H4 (cell line): ENCODE measurements at places on chromosomes 16 and 17.

DNA sequence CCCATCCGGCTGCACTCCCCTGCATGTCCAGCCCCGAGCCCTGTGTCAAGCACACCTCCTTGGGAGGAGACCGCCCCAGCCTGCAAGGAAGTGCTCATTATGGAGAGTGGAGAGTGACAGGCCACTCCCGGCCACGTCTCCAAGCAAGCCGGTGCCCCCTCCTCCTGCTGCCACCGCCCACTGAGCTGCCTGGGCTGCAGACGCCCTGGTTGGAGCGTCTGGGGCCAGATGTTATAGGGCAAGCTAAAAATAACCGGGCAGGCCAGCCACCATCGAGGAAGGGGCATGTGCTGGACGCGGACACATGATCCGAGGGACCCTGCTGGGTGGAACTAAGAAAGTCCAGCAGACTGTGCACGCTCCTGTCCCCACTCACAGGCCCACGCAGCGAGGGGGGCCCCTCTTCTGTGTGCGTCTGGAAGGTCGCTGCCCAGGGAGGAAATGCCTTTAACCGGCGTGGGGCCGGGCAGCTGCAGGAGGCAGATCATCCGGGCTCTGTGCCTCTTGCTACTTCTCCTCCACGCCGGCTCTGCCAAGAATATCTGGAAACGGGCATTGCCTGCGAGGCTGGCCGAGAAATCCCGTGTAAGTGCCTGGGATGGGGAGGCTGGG is at the start of gene WFDC1:
TSS of gene WFDC1 (plus strand) at position 348 of the 612 bp plus-strand sequence. CDS start at position 442, 94 bp downstream.
- DNase-seq: no peak

DNA sequence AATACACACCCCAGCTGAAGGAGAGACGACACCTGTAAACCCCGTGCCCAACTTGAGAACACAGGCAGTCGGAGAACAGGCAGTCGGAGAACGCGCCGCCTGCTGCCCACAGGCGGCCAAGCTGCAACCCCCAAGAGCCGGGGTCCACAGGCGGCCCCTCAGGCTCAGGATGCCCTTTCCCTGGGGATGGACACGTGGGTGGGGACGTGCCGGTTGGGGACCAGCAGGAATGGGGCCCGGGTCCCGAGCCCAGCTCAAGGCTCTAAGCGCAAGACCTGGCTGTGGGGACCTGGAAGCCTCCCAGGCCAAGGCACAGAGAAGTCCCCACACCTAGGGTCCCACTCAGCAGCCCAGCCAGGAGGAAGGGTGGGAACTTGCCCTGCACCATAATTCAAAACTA is 79.5 kb upstream of the GNG13 start:
- no peak for DNase-seq

- DNase-seq: peak; percentile 99
Observed at GRCh38 chr17:50209472-50210239, 8.2 kb upstream of the COL1A1 start.

GRCh38 chr17:44333371-44333770 is 8.7 kb upstream of the SLC25A39 start:
- DNase-seq: no peak

DNA sequence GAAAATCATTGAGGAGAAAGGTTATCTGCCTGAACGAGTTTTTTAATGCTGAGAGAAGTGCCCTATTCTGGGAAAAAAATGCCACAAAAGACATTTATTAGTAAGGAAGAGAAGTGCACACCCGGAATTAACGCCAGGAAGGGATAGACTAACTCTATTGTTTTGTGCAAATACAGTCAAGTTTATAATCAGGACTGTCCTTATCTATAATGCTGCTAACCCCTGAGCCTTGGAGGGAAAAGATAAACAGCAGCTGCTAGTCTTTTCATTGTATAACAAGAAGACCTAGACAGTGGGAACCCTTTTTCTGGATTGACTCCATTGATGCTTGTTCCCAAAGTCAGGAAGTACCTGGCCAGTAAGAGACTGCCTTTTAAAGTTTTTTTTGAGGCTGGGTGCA is 26.5 kb downstream of the BCAS3 start:
- no peak for DNase-seq

DNA sequence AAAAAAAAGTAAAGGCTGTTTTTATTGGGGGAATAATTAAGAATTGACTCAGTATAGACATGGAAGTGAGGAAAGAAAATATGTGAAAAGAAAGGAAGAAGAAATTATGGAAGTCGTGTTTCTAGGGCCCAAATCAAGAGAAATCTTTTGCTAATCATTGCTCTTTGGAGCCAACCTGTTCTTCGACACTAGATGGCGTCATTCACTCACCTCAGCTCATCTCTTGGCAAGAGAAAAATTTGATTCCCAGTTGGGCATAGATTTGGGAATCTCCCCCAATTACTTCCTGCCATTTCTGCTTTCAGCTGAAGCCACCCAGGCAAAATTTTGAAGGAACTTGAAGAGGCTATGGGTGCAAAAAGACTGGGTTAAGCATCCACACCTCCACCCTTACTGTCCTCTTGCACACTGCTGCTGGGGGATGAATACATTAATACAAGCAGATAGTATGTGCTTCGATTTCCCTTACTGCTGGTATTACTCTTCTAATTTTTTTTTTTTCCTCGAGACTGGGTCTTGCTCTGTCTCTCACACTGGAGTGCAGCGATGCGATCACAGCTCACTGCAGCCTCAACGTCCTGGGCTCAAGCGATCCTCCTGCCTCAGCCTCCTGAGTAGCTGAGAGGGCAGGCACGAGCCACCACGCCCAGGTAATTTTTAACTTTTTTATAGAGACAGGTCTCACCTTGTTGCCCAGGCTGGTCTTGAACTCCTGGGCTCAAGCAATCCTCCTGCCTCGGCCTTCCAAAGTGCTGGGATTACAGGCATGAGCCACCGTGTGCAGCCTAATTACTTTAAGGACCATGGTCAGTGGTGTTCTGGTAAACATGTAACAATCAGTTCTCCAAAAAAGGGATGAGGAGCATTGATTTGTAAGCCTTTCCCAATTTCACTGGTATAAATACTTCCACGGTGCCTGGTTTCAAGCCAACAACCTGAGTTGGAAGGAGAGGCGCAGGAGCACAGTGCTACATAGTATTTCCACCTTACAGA is 13.5 kb downstream of the PSMD7 start:
- peak; percentile 54 for DNase-seq

DNA sequence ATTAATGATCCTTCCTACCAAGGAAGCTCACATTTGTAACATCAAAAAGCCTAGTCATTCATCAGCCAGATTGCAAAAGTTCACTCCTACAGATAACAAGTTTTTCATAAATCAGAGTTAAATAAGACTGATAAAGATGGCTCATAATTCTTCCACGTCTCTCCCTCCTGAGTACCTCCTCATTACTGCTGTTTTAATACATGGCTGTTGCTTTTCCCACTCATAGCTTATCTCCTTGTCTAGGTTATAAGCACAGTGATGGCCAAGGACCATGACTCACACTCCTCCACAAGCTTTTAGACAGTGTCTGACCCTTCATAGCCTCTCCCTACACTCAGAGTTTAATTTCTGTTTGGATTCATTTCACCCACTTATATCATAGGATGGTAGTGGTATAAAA is 100.9 kb upstream of the MON1B start:
- DNase-seq: peak; percentile 19

- DNase-seq: no peak
Observed at GRCh38 chr17:46964315-46965265, 14.5 kb downstream of the RPRML start.

DNA sequence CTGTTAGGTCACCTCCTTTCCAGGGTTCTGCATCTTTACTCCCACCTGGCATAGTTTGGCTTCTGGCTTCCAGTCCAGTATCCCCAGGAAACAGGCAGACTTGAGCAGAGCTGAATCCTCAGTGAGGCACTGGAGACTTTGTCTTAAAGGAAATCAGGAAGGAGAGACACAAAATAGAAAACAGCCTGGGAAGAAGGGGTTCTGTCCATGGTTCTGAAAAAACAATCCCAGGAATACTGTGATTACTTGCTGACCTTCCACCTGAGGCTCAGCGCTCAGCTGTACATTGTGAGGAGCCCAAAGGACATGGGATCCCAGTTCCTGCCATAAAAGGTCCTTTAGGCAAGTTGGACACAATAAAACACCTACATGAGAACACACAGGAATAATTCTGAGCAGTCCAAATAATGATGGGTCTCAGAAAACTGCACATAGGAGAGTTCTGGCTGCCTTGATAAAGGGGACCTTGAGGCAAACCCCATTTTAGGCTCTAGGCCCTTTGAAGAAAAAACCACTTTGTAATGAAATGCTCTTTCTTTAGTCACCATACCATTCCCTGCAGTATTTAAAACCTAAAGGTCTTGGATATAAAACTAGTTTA is 81.4 kb upstream of the CRHR1 start:
- DNase-seq: no peak

- no peak for DNase-seq
Observed at GRCh38 chr17:36511216-36511615, 23.5 kb downstream of the MYO19 start.

DNA sequence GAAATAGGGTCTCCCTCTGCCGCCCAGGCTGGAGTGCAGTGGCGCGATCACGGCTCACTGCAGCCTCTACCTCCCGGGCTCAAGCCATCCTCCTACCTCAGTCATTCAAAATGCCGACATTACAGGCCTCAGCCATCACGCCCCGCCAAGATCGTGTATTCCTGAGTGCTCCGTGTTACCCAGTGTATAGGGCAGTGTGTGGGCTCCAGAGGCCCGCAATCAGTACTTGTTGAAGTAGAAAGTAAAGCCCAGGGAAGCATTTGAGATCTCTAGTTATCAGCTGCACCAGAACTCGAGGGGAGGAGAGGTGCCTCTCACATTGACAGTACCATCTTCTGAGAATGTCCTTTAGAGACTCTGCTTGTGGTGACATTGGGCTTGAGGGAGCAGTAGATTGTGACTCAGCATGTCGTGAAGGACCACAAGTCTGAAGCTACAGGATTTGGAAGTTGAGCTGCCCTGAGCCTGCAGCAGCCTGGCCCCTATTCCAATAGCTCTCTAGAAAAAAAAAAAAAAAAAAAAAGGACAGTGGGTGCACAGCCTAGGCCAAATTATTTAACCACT is 1.1 kb upstream of the PRPSAP1 start:
- DNase-seq: no peak

GRCh38 chr17:42067371-42068091 is 17.1 kb upstream of the C17orf113 start:
- peak; percentile 34 for DNase-seq

DNA sequence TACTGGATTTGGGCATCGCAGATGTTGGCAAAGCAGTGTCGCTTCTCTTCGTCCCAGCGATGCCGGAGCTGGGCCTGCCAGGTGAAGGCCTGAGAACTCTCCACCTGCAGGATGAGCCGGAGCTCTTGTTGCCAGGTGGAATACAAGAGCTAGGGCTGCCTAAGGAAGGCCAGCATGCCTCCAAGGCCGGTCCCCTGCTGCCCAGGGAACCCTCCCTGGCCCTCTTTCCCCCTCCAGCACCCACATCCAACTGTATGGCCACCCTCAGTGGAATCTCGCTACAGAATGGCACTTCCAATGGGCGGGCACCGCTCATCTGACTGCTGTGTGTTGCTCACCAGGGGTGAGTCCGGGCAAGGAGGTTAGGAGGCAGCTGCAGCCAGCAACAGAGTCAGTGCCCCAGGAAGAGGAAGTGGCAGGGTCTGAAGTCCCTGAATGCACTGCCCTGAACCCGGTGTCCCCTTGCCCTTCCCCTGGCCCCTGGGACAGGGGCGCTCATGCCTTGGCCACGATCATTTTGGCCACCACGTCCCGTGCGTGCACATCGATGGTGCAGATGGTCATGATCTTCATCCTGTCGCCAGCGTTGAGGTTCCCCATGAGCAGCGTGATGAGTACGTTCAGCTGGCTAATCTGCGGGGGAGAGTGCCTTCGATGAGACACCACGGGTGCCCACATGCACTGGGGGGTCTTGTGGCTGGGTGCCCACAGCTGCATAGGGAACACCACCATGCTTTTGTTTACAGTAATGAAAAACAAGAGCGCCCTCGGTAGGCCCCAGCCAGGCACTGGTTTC is 75.8 kb downstream of the DNAH17 start:
- DNase-seq: no peak

DNA sequence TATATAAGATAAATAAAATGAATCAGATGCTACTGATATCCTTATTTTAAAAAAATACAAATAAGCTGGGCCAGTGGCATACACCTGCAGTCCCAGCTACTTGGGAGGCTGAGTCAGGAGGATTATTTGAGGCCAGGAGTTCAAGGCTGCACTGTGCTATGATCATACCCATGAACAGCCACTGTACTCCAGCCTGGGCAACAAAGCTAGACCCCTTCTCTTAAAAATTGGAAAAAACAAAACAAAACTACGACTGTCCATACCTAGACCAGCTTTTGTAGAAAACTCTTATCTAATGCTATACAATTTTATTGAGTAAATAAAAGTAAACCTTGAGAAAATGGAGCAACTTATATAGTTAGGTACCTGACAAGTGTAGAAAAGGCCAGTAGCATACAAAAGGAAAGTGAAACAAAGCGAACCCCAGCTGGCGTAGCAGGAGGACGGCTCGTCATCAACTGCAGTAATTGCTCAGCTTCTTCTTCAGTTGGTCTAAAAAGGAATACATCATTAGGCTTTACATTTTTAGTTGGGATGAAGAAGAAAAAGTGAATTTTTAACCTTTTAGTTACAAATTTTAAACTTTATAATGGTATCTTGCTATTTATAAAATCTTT is 23.6 kb downstream of the INTS2 start:
- DNase-seq: no peak

GRCh38 chr17:33266611-33267010 is 26.5 kb downstream of the ASIC2 start:
- no peak for DNase-seq

DNA sequence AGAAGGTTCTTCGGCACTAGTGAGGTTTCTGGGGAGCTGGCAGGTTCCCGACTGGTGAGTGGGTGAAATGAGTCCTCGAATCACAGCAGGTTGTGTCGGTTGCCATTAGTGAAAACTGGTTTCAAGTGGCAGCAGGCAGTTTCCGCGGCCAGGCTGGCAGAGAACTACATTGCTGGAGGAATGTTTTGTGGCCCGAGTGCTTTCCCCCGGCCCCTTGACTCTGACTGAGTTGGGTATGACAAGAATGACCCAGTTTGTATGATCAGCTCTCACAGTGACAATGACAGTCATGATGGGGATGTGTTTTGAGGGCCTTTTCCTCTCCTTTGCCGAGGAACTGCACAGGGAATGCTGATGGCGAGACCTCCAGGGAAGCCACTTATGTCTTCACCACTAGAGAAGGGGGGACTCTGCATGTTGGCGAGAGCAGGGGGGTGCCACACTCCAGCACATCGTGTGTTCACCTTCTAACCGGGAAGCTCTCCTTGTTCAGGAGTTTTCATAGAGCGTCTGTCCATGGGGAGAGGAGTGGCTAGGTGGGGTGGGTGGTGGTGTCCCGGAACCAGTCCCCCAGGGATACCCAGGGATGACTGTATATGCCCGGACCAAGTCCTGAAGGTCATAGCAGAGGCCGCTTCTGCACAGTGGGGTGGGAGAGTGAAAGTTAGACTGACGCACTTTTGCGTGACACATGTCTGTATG is 206.0 kb upstream of the CHMP6 start:
- no peak for DNase-seq
